Activated T-cell treated with anti-CD3 and anti-CD28 coated beads for 1 hour (primary cell): ENCODE measurements at places on chromosomes 13 and 19.

DNA sequence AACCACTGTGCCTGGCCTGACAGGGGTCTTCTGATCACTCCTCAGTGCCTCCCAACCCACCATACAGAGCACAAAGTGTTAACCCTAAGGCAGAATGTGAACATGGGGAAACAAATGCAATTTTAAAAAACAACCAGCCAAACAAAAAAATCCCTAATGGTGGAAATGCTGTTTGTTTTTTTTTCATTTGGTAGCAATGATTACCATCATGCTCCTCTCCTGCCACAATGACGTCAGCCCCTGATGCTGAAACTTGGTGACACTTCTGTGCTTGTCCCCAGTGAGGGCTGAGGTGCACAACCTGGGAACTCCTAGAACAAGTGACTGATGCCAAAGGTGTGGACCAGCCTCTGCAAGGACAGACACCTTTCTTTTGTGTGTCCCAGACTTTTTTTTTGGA, 4.0 kb upstream of the TSPAN16 start:
- no peak for DNase-seq

- no peak for DNase-seq
Measured at GRCh38 chr19:54606891-54607784, 13.7 kb downstream of the LILRA1 start.

- DNase-seq: no peak
Measured at GRCh38 chr13:59906413-59907049, 257.2 kb downstream of the DIAPH3 start.

- DNase-seq: no peak
Measured at GRCh38 chr19:6230991-6231448, 48.8 kb downstream of the MLLT1 start.

- no peak for DNase-seq
Measured at GRCh38 chr19:4656102-4656501, 14.0 kb downstream of the MYDGF start.

- DNase-seq: no peak
Measured at GRCh38 chr19:11821474-11822109, 7.5 kb downstream of the ZNF440 start.

GRCh38 chr13:83879431-83880171, 2.7 kb downstream of the SLITRK1 start:
- no peak for DNase-seq
